Stimulated activated CD8-positive, alpha-beta memory T cell treated with anti-CD3 and anti-CD28 coated beads, Interleukin-4, amount 100 ng/mL, for 1 hour (primary cell): ENCODE measurements at places on chromosomes 13 and 19.

DNA sequence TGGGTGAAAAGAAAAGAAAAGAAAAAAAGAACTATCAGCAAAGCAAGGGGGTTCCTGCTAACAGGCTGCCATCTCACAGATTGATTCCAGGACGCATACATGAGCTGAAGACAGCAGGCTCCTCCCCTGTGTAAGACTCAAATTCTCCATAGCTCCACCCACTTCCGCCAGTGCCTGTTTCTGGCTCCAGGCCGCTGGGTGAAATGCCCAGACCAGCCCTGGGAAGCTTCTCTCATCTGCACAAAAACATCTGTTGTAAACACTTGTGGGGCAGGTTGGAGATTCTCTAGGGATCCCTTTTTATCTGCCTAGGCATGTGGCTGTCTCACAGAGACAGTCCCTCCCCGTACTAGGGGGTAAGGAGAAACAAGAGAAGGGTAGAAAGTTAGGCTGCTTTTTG is 1054.4 kb upstream of the SPRY2 start:
- DNase-seq, result no peak

DNA sequence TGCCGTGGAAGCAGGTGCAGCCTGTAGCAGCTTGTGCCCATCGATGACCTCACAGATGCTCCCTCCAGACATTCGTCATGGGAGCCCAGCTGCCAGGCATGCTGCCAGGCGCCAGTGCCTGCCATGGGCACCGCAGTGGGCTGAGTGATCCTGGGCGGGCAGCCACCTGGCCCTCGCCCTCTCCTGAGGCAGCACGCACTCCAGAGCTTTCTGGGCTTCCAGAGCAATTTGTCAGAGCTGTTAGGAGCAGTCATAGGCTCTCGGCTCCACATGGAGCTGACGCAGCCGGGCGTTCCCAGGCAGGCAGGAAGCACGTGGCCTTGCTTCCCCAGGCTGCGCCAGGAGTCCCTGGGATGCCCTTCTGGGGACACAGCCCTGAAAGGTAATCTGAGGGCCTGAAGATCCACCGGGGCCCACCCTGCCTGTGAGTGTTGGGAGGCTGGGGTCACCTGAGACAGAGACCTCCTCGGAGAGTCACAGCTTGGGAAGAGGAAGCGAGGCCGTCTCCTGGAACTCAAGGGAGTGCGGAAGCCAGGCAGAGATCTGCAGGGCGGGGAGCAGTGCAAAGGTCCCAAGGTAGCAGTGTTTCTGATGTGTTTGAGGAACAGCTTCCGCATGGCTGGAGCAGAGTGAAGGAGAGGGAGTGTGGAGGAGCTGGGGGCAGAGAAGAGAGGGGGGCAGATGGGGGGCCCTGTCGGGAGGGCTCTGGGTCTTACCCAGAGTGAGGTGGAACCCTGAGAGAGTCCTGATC is 50.6 kb downstream of the DPF1 start:
- no peak for DNase-seq

GRCh38 chr13:40337651-40338050 is 328.8 kb downstream of the FOXO1 start:
- DNase-seq, result no peak

GRCh38 chr13:99289674-99290337 is 17.4 kb downstream of the GPR183 start:
- DNase-seq, result no peak

- DNase-seq, result no peak
Measured at GRCh38 chr13:49450105-49450819, 6.2 kb downstream of the SETDB2 start.

GRCh38 chr13:47277774-47278173 is 380.9 kb upstream of the HTR2A start:
- no peak for DNase-seq

DNA sequence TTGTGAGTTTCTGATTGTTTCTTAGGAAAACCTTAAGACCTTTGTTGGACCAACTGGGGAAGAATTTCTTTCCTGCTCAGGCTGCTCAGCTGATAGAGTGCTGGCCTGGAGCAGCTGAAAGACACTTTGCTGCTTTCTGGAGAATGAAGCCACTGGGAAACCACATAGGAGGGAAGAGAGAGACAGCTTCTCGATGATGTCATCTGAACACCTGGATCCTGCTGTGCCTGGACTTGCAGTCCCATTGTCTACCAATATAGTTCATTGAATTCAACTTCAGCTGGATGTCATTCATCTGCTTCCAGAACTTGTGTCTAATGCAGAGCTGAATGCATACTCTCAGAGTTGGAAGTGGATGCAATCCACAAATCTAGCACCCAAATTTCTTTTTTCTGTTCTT is 34.3 kb upstream of the TSHZ3 start:
- no peak for DNase-seq

GRCh38 chr19:992670-993055 is 7.6 kb upstream of the GRIN3B start:
- DNase-seq, result no peak

DNA sequence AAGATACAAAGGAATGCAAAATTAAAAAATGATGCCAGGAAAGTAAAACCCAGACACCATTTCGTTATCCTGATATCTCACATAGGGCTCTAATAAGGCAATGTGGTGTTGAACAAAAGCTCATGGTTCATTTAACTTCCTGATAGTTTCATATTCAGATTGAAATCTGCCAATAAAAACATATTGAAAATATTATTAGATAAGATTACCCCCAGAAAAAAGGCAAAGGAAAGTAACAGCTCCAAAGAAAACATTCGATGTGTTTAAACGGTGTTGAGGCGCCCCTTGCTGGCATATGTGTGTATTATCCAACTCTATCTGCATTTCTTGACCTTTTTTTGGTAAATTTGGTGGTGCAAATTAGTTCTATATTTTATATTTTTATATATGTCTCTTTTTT is 75.9 kb downstream of the ESD start:
- no peak for DNase-seq

- no peak for DNase-seq
Measured at GRCh38 chr19:20660473-20661140, 764 bp downstream of the ZNF626 start.

DNA sequence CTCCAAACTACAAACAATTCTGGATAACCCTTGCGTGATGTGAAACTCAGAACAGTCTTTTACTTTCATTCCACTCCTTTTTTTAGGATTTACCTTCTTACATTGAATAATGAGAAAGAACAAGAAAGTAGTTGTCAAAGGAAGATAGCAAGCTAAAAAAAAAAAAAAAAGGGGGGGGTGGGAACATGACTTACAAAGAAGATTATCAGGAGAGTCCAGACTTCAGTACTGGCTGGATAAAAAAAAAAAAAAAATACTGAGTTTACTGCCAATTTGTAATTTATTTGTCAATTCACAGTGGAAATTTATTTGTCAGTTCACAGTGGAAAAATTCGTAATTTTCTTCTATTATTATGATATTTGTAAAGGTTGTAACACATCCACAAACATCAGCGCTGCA is 792.4 kb upstream of the SLITRK5 start:
- no peak for DNase-seq

DNA sequence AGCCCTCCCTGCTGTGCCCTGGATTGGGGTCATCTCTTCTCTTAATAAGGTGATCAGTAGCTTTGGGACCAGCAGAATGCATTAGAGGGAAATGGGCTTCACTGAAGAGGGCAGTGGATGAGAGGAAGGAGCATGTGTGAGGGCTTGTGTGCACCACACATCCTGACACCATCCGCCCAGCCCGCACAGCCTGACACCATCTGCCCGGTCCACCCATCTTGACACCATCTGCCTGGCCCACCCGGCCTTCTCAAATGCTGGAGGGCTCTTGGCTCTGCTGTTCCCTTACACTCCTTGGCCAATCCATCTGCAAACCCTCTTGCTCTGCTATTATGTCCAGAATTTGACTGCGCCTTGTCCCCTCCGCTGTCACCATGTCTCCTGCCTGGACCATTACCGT is 41.8 kb downstream of the BICRA start:
- DNase-seq, result no peak

GRCh38 chr19:39304185-39304513 is 7.9 kb downstream of the IFNL1 start:
- no peak for DNase-seq

- no peak for DNase-seq
Measured at GRCh38 chr13:91078093-91078679, 269.3 kb upstream of the MIR17HG start.

DNA sequence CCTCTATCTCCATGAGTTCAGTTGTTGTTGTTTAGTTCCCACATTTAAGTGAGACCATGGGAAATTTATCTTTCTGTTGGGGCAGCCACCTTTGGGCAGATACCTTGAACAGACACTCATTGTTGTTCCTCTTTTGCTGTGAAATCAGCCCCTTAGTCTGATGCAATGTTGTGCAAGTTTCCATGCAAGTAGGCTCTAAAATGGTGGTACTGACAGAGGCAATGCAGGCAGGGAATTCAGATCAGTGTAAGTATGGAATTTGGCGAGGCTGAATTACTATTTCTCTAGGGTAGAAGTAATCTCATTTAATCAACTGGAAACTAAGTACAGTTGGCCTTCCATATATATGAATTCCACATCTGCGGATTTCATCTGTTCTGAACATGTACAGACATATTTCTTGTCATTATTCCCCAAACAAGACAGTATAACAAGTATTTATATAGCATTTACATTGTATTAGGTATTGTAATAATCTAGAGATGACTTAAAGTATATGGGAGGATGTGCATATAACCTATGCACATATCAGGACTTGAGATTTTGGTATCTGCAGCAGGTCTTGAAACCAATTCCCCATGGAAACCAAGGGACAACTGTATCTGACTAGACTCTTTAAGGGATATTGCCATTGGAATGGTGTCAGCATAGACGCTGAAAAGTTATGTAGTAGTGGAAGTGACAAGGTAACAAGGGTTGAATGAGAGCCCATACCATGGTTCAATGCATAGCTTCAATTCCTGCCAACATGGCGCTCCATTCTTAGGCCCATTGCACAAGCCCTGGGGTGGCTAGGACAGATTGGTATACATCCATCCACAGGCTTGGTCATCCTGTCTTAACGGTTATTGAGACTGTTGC is 281.5 kb upstream of the HTR2A start:
- DNase-seq, result no peak

DNA sequence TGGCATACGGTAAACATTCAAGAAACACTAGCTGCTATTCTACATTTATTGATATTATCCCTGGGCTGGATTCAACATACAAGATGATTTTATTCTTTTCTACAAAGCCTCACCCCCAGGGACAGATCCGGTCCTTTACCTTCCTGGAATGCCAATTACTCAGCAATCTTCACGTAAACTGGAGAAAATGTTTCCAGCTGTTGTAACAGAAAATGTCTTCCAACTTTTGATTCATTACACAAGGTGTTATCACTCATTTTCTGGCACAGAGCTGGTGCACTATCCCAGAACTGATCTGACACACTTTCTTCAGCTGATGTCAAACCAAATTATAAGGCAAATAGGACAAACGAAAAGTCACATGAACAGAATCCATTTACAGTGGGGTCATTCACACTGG is 33.1 kb downstream of the DCLK1 start:
- no peak for DNase-seq

GRCh38 chr13:111209613-111210012 is 94.5 kb downstream of the ARHGEF7 start:
- DNase-seq, result no peak

DNA sequence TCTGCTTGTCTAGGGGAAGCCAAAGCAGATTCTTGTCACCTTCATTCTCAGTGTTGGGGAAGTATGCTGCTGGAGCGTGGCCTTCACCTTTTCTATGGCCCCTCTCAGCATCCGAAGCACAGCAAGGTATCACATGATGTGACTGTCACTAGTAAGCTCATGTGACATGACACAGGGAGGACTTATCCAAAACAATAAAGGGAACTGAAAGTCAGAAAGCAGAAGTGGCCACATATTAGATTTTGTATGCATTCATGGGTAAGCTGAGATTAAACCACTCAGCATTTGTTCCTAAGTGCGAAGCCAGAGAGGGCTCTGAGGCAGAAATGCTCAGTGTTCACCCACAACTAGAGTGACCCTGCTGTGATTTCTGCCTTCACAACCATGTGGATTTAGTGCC is 72.8 kb upstream of the PCDH8 start:
- DNase-seq, result no peak

GRCh38 chr19:30036154-30037129 is 94.4 kb downstream of the URI1 start:
- no peak for DNase-seq

DNA sequence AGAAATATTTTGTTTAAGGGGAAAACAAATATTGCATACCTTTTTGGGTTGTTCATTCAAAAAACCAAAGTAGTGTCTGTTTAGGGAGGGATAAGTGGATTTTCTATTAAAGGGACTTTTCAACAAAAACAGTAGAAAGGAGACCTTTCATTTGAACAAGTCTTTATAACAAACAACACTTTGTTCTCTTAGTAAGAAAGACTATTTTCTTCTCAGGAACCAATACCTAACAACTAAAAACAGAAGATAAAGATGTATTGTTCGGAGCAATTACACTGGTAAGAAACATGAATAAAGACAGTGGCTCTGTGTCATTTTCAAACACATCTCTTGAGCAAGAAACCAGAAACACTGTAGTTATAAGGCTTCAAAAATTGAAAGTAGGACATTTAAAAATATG is 1610.1 kb upstream of the PCDH20 start:
- no peak for DNase-seq

DNA sequence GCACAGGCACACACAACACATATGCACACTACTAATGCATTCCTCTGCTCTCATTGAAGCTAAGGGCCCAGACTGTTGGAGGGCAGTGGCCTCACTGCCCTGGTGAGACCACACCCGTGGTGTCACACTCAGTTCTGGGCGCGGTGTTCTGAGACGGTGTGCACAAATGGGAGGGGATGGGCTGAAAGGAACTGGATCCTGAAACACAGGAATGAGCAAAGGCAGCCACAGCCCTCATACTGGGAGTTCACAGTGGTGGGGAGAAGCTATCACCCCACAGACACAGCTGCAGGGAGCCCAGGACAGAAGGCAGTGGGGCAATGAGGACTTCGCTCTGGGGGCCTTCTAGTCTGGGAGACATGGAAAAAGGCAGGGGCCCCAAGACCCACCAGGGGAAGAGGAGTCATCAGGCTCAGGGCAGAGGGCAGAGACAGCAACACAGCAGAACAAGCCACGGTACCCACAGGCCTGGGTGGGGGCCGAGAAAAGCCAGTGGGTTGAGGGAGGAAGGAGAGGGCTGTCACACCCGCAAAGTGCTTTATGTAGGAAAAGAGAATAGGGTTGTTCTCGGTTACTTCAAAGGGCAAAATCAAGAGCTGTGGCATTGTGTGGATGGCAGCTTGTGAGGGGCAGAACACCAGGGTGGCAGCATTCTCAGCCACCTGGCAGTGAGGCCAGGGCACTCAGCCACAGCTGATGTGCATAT is 75.4 kb upstream of the GPR183 start:
- DNase-seq, result no peak
